DMS53 (cell line): ENCODE measurements at places on chromosomes 12 and 14.
A peak's percentile ranks its signal among the peaks of the same experiment; 100 is the strongest.

DNA sequence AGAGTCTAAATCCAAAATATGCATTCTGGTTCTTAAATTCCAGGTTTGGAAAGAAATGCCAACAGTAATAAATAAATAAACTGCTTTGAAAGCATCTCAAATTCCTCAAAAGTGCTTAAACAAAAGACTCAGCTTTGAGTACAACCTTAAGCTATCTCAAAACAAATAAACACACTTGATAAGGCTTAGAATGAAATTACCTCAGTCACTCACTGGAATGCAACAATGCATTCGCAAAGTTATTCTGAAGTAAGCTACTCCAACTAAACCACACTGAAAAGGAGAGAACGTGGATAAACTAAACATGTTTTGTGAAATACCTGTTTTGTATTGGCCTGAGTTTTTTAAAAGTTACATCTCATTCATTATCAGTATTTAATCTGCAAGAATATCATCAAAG is 1.2 kb downstream of the SPTSSA start:
- peak; percentile 12 for DNase-seq

GRCh38 chr12:58950739-58951100 is 30.4 kb upstream of the LRIG3 start:
- DNase-seq: peak; percentile 68

GRCh38 chr14:75960231-75960630 is 21.6 kb downstream of the TGFB3 start:
- DNase-seq: no peak

- DNase-seq: no peak
Measured at GRCh38 chr12:51254536-51254935, 15.7 kb downstream of the SMAGP start.

- no peak for DNase-seq
Measured at GRCh38 chr12:113988976-113989375, 22.9 kb upstream of the RBM19 start.

DNA sequence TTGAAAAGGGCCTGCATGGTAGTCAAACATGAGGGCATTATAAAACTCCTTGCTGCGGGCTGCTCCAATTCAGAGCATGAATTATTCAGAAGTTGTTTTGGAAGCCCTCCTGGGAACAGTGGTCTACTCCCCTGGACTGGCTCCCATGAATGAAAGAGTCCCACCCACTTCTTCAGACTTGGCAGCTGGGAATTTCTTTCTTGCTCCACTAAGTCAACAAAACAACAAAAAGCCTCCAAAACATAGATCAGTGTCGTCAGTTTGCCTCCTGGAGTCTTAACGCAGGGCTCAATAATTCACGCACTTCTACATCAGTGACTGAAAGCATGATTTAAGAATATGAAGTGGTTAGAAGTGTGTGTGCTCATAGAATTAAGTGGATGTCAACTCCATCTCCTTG is 37.9 kb downstream of the AKAP6 start:
- DNase-seq: no peak

DNA sequence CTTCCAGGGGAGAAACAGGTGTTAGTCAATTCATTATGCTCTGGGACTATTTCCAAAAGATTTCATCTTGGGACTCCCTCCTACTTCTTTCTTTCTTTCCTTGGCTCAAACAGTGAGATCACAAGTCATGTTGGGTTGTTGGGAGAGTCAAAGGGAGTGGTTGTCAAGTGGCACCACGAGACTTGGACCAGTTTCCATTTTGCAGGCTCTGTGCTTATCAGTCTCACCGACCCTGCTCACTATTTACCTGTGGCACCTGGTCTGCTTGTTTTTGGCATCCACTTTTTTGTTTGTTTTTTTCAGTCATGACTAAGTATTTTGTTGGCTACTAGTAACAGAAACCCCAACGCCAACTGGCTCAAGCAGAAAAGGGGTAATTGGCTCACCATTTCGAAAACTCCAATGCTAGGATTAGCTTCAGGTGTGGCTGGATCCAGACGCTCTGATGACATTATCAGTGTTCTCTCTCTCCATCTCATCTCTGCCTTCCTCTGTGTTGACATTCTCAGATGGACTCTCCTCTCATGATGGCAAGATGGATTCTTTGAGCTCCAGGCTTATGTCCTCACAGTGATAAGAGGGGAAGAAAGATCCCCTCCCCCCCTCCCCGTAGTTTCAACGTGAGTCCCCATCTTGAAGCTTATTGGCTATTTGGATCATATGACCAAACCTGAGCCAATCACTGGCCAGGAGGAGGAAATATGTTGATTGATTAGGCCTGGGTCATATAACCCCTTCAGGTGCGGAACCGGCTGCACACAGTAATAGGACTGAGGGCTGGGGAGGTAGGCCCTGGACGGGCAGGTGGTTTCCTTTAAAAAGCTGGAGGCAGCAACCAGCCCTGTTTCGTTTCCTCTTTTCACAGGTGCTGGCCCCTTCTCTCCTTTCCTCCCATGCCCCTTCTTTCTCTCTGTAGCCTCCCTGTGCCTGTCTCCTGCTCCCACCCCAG is 84.2 kb downstream of the AACS start:
- DNase-seq: no peak

GRCh38 chr14:96516351-96516750 is 14.2 kb downstream of the PAPOLA start:
- no peak for DNase-seq

- DNase-seq: no peak
Measured at GRCh38 chr14:104752423-104752734, 568 bp upstream of the SIVA1 start.

DNA sequence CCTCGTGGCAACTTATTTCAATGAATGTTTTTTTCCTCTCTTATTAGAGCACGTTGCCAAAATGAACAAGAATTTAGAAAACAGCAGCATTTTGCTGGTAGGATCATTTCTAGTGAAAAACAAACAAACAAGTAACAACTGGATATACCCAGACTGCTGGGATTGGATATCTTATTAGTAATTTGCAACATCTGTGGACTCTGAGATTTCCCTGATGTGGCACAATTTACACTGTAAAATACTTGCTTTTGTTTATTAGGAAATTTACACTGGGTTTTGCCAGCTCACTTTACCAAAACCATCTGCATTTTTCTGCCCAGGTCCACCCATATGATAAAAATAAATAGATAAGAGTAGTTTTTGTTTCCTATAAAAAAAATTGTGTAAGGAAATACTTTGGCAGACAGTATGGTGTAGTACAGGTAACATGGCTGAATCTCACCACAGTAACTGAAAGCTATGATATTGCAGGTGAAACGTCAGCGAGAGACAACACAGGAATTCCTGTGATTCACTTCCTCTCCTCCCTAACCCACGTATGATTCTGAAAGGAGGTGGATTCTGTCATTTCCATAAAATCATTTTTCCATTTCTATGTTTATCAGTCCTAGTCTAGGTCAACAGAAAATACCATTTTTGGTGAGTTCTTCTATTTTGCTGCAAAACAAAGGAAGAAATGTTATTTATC is 176.2 kb upstream of the NOVA1 start:
- DNase-seq: no peak

- no peak for DNase-seq
Measured at GRCh38 chr12:98297538-98297937, 217.9 kb upstream of the TMPO start.
